ENCODE measurements at places on chromosomes 1 and 21.

DNA sequence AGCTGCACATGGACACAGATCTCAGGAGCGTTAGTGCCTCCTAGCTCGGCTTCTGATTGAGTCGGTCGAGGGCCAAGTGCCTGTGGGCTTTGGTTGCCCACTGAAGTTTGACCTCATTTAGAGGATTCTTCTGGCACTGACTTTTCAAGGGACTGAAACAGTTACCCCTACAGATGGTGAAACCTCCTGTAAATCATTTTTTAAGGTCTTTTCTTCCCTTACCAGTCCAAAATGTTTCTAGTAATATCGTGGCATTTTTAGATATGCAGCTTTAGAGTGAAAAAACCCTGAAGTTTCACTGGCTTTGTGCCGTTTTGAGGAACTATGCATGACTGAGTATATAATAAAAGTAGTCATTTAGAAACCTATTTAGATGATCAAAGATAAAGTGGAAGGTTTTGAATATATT lies 34.7 kb upstream of the L1TD1 start:
- no peak for DNase-seq

GRCh38 chr21:35922618-35923017 lies 137.7 kb downstream of the SETD4 start:
- DNase-seq, result no peak

DNA sequence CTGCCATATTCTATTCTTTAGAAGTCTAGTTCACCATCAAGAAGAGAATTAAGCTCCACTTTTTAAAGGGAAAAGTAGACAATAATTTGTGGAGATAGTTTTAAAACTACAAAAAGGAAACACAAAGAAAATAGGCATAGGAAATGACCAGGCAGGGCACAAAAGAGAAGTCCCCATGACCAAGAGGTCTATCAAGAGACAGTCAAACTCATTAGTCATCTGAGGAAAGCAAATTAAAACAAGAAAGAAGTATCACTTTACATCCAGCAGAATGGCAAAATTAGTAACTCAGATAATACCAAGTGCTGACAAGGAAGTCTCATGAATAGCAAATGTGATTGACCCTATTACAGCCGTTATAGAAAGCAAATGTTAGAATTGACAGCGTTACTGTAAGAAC lies 243.7 kb upstream of the SNX7 start:
- DNase-seq, result no peak

DNA sequence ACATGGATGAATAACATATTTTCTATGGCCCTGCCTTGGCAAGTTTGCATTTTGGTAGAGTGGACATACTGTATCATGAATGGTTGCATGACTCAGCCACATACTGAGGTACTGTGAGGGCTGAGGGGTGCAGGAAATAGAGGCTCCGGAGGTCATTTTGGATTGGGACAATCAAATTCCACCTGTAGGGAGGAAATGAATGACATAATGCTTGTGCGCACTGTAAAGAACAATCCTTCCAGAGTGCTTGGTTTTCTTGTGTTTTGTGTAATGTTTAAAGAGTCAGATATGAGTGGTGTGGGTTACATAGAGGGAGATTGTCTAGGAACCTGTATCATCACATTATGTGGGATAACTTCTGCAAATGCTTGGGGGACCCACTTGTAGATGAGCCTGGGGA lies 329.9 kb upstream of the PROX1 start:
- DNase-seq, result no peak

DNA sequence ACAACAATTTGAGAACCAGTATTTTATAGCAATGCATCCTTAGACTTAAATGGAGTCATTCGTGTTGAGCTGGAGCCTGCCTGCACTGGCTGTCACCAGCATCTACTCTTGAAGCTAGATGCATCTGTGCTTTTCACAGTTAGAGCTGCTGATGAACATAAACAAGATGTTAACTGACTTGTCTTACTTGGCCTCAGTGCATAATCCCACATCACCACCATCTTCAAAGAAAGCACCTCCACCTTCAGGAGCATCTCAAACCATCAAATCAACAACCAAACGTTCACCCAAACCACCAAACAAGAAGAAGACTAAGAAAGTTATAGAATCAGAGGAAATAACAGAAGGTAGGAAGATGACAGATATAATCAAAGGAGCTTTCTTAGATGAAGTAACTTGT lies 71.1 kb downstream of the TPR start:
- no peak for DNase-seq

DNA sequence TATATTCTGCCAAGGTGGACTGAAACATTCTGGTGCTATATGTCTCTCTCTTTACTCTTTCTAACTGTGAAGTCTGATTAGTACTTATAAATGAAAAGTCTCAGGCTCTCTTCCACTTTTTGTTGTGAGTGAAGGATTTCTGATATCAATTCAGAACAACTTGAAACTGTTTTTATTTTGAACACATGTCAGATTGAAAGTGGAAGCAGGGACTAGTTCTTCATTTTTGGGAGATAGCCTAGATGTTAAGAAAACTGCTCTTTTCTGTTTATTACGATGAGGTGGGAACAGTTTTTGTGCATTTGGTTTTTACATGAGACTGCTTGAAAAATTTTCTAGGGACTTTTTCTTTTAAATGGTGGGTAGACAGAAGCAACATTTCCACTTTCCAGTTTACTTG lies 14.5 kb upstream of the GBP3 start:
- no peak for DNase-seq

- DNase-seq, result no peak
Observed at GRCh38 chr1:166479052-166479631, 312.3 kb upstream of the FAM78B start.

GRCh38 chr1:217540321-217540720 lies 90.6 kb downstream of the GPATCH2 start:
- DNase-seq, result no peak

DNA sequence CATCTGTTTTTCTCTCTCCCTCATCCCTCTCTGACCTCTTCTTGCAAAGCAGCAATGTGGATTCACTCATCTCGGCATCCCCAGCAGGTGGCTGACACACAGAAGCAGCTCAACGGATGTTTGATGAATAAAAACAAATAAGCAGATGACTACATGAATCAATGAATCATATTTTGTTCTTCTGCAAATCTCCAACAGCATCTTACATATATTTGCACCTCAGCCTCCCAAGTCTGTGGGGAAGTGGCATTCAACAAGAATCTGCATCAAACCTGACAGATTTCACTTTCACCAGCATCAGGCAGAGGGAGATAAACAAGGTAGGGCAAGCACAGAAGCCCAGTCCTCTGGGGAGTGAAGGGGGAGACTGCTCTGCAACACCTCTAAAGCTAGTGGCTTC lies 34.0 kb downstream of the CAPN8 start:
- DNase-seq, result no peak

- peak; percentile 78 for DNase-seq
Observed at GRCh38 chr1:61253059-61253735, 170.8 kb downstream of the NFIA start.

DNA sequence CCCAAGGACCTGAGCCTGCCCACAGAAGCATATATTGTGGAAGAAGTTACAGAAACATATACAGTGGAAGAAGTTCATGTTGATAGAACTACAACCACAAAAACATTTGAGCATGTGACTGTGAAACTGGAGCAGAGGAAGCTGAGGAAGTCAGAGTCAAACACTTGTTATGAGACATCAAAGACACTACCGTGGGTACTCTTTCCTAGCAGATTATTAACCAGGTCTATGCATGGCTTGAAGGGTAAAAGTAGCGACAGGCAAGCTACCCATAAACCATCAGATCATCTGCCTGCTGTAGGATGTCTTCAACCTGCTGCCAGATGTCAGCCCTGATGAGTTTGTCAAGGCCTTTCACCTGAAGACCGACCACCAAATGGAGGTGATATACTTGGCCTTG lies 35.8 kb downstream of the IVNS1ABP start:
- no peak for DNase-seq

- no peak for DNase-seq
Observed at GRCh38 chr1:196306421-196306820, 301.8 kb downstream of the KCNT2 start.

DNA sequence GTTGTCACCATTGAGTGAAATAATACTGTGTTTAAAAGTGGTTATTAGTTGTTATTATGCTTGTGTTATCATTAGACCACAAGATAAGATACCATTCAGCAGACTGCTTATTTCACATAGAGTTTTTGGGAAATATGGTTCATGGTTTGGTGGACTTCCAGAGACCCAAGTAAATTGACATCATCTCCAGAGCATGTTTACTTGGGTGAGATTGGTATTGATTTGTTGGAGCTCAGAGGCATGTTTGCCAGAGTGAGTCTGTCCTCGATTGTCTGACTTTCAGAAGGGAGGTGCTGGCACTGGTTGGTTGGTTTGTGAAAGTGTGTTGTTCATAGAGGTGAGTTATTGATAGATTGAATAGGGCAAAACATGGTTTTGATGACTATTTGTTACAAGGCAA lies 291.4 kb downstream of the TGFB2 start:
- no peak for DNase-seq

DNA sequence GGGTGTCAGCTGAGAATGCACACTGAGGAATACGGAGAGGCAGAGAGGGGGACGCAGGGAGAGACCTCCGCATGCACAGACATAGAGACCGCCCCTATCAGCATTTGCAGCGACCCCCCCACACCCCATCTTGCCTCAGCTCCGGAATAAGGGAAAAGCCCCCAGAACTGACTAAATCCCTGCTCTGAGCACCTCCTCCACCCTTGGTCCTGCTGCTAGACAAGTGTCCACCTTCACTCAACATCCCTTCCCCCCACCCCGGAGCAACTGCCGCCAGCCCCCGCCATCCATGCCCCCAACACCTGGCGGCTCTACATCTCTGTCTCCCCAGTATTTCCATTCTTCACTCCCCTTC lies 769 bp downstream of the SV2A start:
- DNase-seq, result no peak

- DNase-seq, result no peak
Observed at GRCh38 chr1:96764469-96764868, 42.9 kb downstream of the PTBP2 start.

DNA sequence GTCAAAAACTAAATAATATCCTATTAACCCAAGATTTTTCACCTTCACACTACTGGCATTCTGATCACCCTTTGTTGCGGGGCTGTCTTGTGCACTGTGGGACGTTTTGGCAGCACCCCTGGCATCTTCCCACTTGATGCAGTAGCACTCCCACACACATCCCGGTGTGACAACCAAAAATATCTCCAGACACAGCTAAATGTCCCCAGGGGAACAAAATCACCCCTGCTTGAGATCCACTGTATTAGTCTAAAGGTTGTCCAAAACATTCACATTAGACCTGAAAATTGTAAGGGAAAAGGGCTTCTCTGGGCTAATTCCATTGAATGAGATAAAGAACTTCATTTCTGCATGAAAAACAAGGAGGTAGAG lies 37.8 kb downstream of the PLEKHO1 start:
- no peak for DNase-seq

DNA sequence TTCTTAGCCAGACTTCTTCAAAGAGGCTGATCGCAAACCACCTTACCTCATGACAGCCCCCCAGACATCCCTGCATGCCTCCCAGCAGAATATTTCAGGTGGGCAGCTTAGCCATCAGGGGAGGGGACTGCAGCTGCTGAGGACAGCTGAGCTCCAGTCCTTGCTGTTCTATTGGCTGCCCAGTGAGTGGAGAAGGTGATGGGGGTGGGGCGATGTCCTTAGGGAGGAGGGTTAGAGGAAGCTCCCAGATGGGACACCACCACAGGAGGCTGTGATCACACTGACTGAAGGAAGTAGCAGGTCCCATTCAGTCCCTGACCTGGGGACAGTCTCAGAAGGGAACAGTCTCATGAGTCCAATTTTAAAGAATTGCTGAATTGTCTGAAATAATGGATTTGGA lies 38.3 kb downstream of the GJA5 start:
- no peak for DNase-seq

DNA sequence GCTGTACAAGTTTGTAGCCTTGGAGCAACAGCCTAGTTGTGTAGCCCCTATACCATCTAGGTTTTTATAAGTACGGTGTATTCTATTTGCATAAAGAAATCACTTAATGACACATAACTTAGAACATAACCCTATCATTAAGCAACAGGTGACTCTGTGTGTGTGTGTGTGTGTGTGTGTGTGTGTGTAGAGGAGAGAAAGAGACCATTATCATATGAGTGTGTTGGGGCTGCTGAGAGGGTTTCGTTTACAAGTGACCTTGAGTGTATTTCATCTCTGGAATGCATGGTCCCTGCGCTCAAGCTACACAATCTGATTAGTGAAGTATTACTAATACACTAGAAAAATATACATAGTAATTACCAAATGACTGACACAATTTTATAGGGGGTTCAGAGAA lies 115.1 kb downstream of the RABGAP1L start:
- DNase-seq, result no peak

- DNase-seq, result no peak
Observed at GRCh38 chr1:32386676-32387392, 7.4 kb downstream of the BSDC1 start.

DNA sequence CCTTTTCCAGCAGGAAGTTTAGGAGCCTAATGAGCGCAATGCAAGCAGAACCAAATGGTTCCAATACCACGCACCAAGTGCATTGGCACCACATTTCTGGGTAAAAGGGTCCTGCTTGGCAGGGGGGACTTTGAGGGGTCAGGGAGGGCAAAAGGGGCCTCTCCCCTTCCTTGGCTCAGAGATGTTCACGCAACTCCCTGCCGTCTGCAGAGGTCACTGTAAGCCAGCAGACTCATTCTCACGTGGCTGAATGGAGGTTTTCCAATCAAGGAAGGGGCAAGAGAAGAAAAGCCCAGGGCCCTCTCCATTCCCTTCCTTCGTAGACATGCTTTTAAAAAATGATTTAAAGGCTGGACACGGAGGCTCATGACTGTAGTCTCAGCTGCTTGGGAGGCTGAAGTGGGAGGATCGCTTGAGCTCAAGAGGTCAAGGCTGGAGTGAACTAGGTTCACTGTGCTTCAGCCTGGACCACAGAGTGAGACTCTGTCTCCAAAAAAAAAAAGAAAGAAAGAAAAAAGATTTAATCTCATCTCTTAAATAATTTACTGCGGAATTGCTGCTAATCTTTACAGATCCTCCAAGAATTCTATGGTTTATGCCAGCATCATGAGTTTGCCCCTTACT lies 80.3 kb downstream of the RUNX3 start:
- no peak for DNase-seq
